Stimulated activated CD4-positive, alpha-beta T cell treated with anti-CD3 and anti-CD28 coated beads, TNF-alpha, amount 100 ng/mL, for 4 hours (primary cell): ENCODE measurements at places on chromosomes 2 and 18.

GRCh38 chr2:239917125-239917956 is 107.8 kb downstream of the NDUFA10 start:
- DNase-seq: no peak

DNA sequence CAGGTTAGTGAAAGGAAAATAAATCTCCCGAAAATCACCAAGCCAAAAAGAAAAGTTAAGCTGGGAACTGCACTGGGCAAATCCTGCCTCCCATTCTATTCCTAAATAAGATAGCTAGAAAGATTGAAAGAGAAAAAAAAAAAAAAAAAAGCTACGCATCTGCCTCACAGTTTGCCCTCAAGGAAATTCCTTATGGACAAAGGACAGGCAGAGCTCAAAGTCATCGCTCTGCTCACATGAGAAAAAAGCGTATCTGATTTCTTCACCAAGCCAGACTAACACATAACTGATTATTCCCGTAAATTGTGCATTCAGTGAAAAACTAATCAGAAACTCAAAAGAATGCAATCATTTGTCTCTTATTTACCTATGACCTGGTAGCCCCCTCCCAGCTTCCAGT is 50.0 kb downstream of the PUM2 start:
- no peak for DNase-seq

DNA sequence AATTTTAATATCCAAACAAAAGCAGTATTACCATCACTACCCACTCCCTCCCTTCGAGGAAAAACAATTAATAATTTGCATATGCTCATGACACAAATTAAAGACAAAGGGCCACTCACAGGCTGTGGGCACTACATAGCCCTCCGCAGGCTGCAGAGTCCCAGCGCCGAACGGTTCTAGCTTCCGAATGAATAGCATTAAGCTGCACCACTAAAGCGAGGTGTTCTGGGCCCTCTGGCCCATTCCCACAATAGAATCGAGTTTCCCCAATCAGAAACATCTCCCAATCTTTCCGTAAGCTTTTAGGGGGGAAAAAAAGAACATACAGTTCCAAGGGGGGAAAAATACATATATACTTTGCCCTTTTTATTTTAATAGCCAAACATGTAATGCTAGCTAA is 14.5 kb upstream of the SIX3 start:
- DNase-seq: no peak

GRCh38 chr18:21958263-21958662 is 211.1 kb upstream of the GATA6 start:
- DNase-seq: no peak

- no peak for DNase-seq
Observed at GRCh38 chr2:108182489-108182888, 57.3 kb upstream of the SULT1C3 start.

DNA sequence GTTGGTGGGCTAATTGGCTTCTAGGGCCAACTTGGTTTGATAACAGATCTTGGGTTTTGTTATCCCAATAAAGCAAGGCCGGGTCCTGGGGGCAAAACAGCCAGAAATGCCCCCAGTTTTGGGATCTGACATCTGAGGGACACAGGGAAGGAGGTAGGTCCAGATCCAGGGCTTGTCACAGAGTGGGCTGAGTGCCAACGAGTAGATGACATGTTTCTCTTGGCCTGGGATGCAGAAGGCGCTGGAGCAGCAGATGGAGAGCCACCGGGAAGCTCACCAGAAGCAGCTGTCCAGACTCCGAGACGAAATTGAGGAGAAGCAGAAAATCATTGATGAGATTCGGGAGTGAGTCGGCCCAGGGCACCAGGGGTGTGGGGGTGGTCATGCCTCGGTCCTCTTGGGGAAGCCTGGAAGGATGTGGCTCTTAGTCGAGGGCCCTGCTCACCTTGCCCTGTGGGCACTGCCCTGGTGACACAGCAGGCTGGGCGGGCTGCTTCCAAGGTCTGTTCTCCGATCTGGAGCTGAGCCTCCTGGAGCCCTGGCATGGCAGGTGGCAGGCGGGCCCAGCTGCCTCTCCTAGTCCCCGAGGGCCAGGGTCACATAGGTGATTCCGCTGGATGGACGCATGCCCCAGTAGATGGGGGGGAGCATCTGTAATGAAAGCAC is 40.2 kb upstream of the LYPD6B start:
- no peak for DNase-seq

DNA sequence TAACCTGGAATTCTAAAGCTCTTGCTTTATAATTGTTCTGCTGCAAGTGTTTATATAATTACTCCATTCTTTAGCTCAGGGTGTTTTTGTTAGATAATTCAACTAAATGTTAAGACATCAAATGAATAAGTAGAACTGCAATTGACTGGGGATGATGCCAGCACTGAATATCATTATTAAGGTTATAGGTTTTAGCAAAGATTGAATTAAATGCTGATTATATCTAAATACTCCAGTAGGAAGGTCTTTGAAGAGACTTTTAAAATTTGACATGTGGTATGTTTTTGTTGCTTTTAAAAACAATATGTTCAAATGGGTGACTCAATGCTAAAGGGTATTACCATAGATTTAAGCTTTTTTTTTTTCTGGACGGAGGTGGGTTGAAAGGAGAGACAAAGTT is 170.1 kb upstream of the THUMPD2 start:
- DNase-seq: no peak

GRCh38 chr18:24535527-24536295 is 75.3 kb downstream of the HRH4 start:
- DNase-seq: no peak

DNA sequence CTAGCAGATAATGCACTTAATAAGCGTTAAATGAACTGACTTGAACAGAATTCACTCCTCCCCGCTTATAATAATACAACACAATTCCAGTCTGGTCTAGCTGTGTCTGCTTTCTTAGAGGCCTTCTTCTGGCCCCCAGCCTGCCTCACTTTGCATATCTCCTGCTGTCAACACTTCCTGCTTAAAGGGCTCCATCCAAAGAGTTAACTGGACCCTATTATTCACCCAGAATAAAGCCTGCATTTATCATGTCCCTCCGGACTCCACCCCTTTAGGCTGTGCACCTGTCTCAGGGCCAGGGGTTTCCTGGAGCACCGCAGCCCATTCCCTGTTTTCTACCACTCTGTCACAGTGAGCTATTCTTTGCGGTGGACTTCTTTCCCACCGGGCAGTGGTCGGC is 292.8 kb upstream of the FBXO11 start:
- no peak for DNase-seq
